ENCODE measurements at places on chromosomes 2 and 18.

DNA sequence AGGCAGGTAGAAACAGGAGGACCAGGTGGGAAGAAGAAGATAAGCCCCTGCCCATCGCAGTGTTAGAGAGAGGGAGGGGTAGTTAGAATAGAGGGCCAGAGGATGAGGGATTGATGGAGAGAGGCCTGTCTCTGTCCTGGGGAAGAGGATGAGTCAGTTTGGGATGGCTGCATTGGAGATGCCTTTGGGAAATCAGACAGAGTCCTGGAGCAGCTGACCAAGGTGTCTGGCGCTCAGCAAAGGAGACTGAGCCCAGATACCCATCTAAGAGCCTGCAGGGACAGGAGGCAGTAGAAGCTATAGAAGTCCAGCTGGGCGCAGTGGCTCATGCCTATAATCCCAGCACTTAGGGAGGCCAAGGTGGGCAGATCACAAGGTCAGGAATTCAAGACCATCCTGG is 177.8 kb upstream of the HAAO start:
- no peak for DNase-seq

GRCh38 chr2:142314164-142314563 is 183.3 kb upstream of the LRP1B start:
- DNase-seq = no peak

GRCh38 chr2:151878655-151879563 is 50.7 kb upstream of the ARL5A start:
- no peak for DNase-seq

- no peak for DNase-seq
These were observed 52.4 kb downstream of the ADI1 start for GRCh38 chr2:3466966-3467365.

Data from activated CD8-positive, alpha-beta memory T cell treated with anti-CD3 and anti-CD28 coated beads for 4 hours (primary cell).